ENCODE measurements at places on chromosomes 2 and 18. TPM values are rescaled to one million over a fixed set of nuclear protein-coding genes. Genes with fewer than 3 reads are reported as not detected.

DNA sequence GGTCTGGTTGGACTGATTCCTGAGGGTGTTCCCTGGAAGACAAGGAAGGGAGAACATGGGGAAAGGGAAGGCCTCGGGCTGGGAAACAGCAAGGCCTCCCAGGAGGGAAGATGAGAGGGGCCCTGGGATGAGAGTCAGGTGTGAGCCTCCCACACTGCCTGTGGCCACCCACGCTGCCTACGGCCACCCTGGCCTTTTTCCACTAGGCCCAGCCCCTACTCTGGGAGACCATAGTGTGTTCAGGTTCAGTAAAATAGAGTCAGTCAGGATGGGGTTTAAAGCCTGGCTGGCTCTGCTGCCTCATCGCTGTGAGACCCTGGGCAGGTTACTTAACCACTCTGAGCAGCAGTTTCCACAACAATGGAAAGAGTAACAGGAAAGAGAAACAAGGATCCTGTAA lies 47.7 kb upstream of the MAL start:
- H3K27me3 ChIP-seq, result no peaks in the 10 kb centered on the region
- DNase-seq, result no peak
- H3K4me1 ChIP-seq, result no peaks in the 10 kb centered on the region
- no peaks in the 10 kb centered on the region for H3K36me3 ChIP-seq
- H3K4me3 ChIP-seq, result no peak overlapping the region

RIT2 gene
- total RNA-seq, result not detected

DNA sequence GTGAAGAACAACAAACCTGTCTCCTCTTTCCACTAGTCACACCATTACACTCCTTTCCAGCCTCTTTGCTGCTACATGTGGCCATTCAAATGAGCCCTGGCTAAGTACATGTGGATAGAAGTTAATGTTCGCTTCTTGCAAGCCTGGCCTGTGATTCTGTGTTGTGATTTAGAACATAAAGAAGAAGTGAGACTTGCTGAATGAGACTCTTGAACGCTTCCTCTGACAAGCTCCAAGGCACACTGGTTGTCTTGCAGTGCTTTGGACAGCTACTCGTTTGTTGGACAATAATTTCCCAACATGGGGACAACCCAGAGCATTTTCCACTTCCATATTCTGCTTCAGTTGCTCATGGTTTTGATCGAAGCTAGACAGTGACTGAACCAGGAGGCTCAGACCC lies 57.3 kb downstream of the CCDC74A start:
- no peaks in the 10 kb centered on the region for H3K4me1 ChIP-seq
- no peak for DNase-seq
- no peaks in the 10 kb centered on the region for H3K36me3 ChIP-seq
- H3K27ac ChIP-seq, result no peak overlapping the region
- H3K27me3 ChIP-seq, result no peaks in the 10 kb centered on the region
- H3K4me3 ChIP-seq, result no peak overlapping the region

GRCh38 chr18:23279931-23280330 lies 144.6 kb downstream of the CABLES1 start:
- H3K36me3 ChIP-seq, result no peaks in the 10 kb centered on the region
- DNase-seq, result no peak
- peaks cover 4% of the 10 kb centered on the region for H3K4me1 ChIP-seq
- H3K4me3 ChIP-seq, result no peak overlapping the region
- no peak overlapping the region for H3K27ac ChIP-seq
- H3K27me3 ChIP-seq, result no peaks in the 10 kb centered on the region

DNA sequence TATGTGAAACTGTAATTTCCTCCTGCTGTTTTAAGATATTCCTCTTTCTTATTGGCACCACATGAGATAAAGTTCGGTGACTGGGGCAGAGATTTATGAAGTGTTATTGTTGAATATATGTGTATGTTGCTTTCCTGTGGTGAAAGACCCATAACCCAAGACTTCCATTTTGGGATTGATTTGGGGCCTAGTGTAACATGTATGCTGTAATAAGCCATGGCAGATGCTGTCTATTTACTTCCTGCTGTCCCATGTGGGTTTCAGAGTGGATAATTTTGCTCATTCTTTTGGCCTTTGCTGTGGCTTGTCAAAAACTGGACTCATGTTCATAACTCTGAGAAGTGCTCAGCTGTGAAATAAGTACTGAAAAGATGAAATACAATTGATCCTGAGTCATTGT lies 10.8 kb upstream of the MYO1B start:
- DNase-seq, result no peak
- H3K4me3 ChIP-seq, result no peak overlapping the region
- no peaks in the 10 kb centered on the region for H3K27me3 ChIP-seq
- peaks cover 7% of the 10 kb centered on the region for H3K4me1 ChIP-seq

DNA sequence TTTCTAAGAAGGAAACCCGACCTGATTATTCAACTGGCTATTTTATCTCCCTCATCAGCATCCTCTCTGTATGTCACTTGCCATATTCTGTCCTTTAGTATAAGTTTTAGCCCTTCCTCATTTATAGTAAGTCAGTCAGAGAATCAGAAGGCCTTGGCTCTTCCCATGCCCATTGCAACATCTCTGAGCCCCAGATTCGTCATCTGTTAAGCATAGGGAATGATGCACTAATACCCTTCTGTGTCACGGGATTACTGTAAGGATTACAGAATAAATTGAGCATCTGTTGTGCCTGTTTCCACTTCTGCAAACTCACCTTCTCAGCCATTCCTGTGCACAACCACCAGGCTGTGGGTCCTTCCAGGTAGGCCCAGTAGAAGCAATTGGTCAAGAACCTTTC lies 258.1 kb upstream of the RAB12 start:
- H3K27ac ChIP-seq, result no peak overlapping the region
- no peaks in the 10 kb centered on the region for H3K4me1 ChIP-seq
- no peaks in the 10 kb centered on the region for H3K36me3 ChIP-seq

GRCh38 chr2:107927034-107927534 lies 59.2 kb upstream of the SLC5A7 start:
- H3K27ac ChIP-seq, result no peak overlapping the region
- no peak overlapping the region for H3K4me3 ChIP-seq
- no peaks in the 10 kb centered on the region for H3K36me3 ChIP-seq
- no peaks in the 10 kb centered on the region for H3K27me3 ChIP-seq
- DNase-seq, result no peak

TRABD2A gene
- total RNA-seq, result 3.4 TPM

TANC1 gene
- total RNA-seq, result 39.0 TPM

ALS2 gene
- total RNA-seq, result 24.4 TPM

DNA sequence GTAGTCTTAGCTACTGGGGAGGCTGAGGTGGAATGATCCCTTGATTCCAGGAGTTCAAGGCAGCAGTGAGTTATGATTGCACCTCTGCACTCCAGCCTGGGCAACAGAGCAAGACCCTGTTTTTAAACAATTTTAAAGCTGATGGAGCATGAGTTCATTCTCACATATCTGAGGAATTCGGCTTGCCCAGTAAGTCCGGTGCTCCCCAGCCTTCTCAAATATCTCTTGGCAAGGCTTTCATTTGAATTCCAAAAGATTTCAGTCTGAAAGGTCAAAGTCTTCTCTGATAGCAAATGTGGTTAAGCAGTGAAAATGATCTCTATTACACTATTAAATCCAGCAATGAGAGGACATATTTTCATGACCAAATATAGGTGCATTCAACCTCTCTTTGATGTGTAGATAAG lies 27.9 kb downstream of the PIEZO2 start:
- H3K27me3 ChIP-seq, result no peaks in the 10 kb centered on the region
- H3K4me1 ChIP-seq, result no peaks in the 10 kb centered on the region
- H3K27ac ChIP-seq, result no peak overlapping the region
- no peak for DNase-seq
- no peaks in the 10 kb centered on the region for H3K36me3 ChIP-seq
- no peak overlapping the region for H3K4me3 ChIP-seq

POTEC gene
- not detected for total RNA-seq

Measured in kidney (tissue), 22 donors.